ENCODE measurements at places on chromosomes 1 and 21.

GRCh38 chr1:87176087-87176486, 152.6 kb upstream of the LMO4 start:
- DNase-seq, result no peak

- no peak for DNase-seq
These were observed 63.7 kb downstream of the EDARADD start for GRCh38 chr1:236457775-236458174.

DNA sequence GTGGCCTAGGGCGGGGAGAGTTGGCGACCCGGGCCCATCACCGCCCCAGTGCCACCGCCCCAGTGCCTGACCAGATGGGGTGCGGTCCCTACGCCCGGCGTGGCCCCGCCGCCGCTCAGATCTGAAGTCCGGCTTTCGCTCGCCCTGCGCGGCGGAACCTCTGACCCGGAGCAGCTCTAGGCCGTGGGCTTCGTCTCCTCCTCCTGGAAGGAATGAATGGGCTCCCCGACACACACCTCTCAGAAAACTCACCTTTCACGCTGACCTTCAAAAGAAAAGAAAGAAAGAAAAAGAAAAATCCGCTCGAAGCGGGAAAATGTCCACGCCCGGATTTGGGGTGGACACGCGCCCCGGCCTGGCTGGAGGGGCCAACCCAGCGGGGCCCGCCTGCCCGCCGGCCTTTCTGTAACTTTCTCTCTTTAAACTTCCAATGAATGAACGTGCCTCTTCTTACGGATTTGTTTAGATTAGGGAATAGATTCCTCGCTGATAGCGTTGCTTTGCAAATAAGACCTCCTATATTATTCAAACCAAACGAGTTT, 5.4 kb upstream of the SIM2 start:
- DNase-seq, result no peak

DNA sequence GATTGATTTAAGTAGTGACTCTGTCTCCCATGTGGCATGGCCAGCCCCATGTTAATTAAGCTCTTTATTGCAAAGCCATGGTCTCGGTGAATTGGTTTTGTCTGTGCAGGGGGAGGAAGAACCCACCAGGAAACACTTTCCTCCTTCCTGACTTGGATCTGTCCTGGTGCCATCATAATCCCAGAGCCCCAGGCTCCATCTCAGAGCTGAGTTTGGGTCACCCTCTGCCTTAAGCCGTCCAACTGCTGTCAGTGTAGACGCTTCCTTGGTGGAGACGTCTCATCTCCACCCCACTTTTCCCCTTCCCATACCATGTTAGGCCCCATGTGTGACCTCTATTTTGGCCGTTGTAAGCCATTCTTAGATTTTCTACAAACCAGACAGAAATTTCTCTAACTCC, 36.0 kb upstream of the COL6A2 start:
- no peak for DNase-seq

DNA sequence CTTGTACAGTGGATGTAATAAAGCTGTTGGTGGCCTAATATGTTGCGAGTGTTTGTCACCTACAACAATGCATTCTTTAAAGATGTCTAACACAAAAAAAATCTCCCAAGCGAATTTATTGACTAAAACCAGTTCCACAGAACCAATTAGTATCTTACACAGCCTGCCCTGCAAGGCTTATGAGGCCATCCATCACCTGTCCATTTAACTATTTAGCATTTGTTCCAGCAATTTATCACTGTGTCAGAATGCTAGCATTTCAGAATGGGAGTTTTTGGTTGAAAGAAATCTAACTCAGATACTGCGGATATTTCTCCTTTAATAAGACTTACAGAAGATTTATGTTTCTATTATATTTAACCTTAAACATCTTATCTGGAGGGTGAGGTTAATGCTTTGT, 831.1 kb upstream of the PRMT6 start:
- DNase-seq, result no peak

GRCh38 chr1:57857809-57858208, 433.9 kb upstream of the DAB1 start:
- DNase-seq, result no peak

DNA sequence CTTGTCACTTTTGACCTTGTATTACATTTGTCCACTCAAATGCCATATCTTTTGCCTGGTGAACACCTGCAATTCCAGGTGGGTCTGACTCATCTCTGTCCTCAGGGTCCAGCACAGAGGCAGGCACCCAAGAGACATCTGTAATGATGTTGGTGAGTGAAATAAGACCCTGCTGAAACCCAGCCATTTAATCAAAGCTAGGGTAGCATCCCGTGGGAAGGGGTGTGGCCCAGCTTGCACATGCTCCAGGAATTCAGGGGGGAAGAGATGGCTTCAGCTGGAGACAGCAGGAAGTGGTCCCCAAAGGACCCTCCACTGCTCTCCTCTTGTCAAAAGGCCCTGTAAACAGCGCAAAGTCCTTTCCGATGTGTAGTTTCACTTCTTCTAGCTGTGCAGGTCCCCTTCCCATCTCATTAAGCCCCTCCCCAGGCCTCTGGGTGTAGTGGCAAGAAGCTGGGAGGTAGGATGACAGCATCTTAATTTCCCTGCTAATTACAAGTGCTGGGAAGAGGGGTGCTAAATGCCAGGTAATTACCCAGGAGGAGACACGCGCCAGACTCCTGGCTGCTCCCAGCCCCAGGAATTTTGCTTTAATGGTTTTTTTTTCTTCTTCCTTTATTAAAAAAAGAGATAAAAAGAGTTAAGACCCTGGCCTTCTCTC, 54.4 kb upstream of the TRABD2B start:
- DNase-seq, result no peak

GRCh38 chr1:215407575-215407974, 159.5 kb upstream of the KCTD3 start:
- DNase-seq, result no peak

DNA sequence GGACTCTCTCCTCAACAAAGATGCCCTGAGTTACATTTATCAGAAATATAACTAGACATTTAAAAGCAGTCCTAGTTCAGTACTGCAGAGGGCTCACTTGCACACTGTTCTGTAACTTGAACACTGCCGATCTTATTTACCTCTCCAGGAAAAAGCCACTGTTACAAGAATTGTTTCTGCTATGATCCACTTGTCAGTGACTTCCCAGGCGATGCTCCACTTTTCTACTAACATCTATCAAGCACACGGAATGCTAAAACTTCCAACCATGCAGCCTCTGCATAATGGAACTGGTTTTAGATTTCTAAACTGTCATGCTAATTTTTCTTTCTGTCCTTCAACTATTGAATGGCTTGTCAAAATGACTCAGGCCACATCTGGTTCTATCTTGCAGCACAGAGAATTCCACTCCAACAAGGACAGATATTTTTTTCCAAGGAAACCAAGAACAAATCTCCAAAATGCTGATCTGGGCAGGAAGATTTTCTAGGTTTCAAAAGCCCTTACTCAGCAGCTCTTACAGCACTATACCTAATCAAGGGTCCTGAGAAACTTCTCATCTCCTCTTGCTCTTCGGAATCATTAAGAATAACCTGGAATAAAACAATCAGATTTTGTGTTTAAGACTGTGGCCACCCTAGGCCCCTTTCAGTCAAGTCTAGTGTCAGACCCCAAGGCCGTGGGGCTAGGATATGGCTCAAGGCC, 9.9 kb downstream of the SEC16B start:
- no peak for DNase-seq

- DNase-seq, result no peak
These were observed 72.9 kb downstream of the SIK1 start for GRCh38 chr21:43354026-43354420.

DNA sequence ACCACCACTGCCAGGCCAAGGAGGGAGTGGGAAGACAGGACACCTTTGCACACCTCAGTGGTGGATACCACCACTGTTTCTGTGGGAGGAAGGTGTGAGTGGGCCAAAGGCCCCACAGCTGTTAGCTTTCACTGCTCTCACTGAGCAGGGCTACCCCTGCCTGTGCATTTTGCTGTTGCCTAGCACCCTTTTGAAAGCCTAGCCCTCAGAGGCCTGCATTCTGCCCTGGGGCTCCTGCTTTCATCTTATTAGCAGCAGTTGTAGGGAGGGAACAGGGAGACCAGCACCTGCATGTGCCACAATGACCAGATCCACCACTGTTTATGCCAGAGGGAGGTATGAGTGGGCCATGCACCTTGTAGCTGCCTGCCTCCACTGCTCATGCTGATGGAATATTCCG, 110.9 kb upstream of the C21orf91 start:
- DNase-seq, result no peak

GRCh38 chr1:81414488-81415015, 386.2 kb upstream of the ADGRL2 start:
- no peak for DNase-seq

DNA sequence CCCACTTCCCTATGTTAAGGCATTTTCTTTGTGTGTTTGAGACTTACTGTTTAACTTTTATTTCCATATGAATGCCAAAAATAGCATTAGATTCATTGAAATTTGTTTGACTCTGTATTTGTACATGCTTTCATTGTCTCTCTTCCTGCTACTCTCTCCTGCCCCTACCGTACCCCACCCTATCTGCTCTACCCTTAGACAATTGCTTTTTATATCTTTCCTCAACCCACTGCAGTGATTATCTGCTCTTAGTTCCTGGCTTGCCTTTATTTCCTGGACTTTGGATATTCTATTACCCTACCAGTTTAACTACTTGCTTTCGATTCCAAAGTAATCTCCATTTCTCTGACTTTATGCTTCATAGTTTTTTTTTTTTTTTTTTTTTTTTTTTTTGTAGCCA, 10.5 kb downstream of the RAVER2 start:
- no peak for DNase-seq

DNA sequence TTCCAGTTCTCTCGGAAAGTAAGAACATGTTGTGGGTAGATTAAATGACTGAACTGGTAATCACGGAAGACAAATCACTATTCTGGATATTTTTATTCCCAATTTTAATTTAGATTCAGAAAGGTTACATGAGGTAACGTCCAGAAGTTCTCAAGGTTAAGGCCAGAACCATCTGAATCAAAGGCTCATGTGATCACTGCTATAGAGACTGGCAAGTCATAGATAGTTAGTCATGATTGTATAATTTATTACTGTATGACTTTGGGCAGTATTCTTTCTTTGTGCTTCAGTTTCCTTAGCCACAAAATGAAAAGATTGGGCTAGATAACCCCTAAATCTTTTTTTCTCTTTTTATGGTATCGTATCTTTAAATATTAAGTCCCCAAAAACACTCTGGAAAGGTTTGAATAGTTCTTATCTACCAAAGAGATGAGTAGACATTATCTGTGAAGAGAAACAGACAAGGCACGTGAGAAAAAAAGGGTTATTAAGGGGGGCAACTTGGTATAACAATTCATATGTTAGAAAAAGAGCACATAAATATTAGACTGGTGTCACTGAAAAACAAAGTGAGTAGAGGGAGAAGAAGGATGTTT, 241.0 kb downstream of the PTPRC start:
- no peak for DNase-seq
